ENCODE measurements at places on chromosomes 11 and 22.

GRCh38 chr11:125943661-125944349 is 2.0 kb upstream of the VSIG10L2 start:
- DNase-seq: no peak

DNA sequence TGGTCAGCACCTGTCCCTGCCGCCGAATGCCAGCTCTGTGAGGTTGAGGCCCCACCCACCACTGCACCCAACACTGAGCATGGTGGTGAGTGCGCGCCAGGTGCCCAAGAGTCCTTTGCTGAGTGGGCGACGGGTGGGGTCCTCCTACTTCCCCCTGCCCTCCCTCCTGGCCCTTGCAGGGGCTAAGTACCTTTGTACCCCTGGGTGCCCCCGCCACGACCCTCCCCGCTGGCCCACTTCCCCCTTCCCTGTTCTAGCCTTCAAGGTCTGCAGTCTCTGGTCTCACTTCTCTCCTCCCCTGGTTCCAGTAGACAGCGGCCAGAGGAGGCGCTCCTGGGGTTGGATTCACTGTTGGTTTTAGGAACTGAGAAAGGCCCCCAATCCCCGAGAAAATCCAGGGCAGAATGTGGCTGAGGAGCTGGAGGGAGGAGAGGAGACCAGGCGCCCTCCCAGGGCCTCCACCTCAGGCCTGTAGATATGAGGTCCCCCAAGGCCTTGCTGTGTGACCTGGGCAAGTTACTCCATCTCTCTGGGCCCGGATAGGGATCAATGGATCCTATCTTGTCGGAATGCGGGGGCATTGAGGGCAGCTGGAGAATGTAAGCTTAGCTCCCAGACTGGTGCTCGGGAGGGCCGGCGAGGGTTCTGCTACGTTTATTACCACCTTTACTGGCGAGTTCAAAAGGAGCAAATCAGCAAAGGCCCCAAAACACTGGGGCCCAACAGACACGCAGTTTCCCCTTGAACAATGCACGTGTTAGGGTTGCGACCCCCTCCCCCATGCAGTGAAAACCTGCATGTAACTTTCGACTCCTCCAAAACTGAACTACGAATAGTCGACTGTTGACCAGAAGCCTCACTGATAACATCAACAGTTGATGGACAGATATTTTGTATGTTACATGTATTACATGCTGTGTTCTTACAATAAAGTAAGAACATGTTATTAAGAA is 31.9 kb upstream of the SMIM38 start:
- DNase-seq: no peak

DNA sequence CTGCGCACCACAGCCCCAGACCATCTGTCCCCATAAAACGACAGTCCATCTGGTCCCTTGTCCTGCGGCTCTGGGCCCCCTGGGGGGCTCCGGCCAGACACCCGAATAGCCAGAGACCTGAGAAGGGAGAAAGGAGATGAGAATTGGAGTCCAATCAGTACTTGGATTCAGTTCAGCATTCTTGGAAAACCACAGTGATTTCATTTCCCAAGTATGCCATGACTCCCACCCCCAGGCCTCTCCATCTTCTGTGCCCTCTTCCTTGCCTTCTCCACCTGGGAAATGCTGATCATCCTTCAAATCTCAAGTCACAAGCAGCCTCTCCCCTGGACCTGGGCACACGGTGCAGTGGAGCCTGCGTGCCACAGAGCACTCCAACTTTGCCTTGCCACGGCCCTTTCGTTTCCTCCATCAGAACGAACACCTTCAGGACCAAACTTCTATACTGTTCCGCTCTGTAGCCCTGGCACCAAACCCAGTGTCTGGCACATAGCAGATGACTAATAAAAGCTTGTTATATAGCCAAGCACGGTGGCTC is 10.9 kb upstream of the MFNG start:
- DNase-seq: no peak

- no peak for DNase-seq
Measured at GRCh38 chr11:111172321-111172862, 73.1 kb upstream of the POU2AF2 start.

- DNase-seq: peak; percentile 46
Measured at GRCh38 chr11:100612766-100613165, 74.3 kb upstream of the ARHGAP42 start.

- DNase-seq: no peak
Measured at GRCh38 chr11:47586098-47586855, at the start of gene FAM180B. TSS of gene FAM180B (plus strand) at chr11:47586678. CDS start at chr11:47586769, 91 bp downstream.

DNA sequence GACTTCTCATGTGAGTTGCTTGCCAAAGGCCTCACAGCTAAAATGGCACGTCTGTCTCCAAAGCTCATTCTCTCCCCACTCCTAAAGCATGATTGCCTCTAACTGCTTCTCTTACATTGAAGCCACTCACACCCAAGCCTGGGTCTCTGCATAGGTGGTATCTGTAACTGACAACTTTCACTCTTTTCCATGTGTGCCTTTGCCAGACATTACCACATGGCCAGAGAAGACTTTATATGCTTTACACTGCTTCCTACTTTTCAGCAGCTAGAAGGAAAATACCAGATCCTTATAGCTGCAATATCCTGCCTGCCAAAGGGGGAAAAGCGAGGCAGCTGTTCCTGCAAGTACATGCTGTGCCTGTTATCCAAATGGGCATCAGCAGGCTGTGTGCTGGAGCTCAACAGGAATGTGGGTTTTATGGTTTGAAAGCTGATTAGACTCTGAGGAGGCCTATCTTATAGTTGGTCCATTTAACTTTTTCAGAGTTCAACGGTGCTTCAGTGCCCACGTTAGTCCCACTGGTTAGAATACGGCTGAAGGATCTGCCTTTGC is 547.1 kb downstream of the RAB38 start:
- no peak for DNase-seq

DNA sequence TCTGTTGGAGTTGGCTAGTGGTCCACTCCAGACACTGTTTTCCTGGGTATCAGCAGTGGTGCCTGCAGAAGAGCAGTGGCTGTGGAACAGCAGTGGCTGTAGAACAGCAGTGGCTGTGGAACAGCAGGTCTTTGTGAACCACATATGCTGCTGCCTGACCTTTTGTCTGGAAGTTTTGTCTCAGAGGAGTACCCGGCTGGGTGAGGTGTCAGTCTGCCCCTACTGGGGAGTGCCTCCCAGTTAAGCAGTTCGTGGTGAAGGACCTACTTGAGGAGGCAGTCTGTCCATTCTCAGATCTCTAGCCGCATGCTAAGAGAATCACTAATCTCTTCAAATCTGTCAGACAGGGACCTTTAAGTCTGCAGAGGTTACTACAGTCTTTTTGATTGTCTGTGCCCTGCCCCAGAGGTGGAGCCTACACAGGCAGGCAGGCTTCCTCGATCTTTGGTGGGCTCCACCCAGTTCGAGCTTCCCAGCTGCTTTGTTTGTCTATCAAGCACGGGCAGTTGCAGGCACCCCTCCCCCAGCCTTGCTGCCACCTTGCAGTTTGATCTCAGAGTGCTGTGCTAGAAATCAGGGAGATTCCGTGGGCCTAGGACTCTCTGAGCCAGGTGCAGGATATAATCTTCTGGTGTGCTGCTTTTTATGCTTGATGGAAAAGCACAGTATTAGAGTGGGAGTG is 89.1 kb upstream of the TRIM48 start:
- DNase-seq: no peak

- DNase-seq: no peak
Measured at GRCh38 chr22:44575381-44576268, 77.6 kb upstream of the RTL6 start.

DNA sequence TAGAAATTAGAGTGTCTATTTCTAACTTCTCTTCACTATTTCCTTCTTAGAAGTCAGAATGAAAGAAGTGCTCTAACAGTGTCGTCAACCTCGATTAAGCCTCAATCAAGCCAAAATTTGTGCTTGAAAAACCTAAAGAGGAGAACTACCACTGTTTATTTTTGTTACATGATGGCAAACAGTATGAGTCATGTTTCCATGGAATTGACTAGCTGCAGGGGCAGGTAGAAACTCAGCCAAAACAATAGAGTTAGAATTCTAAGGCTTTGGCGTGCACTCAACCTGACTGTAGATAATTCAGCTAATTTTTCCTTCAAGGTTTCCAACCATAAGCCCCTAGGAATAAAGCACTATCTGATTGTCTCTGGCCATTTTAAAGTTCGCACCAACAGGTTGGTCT is 415.9 kb downstream of the ETS1 start:
- no peak for DNase-seq

DNA sequence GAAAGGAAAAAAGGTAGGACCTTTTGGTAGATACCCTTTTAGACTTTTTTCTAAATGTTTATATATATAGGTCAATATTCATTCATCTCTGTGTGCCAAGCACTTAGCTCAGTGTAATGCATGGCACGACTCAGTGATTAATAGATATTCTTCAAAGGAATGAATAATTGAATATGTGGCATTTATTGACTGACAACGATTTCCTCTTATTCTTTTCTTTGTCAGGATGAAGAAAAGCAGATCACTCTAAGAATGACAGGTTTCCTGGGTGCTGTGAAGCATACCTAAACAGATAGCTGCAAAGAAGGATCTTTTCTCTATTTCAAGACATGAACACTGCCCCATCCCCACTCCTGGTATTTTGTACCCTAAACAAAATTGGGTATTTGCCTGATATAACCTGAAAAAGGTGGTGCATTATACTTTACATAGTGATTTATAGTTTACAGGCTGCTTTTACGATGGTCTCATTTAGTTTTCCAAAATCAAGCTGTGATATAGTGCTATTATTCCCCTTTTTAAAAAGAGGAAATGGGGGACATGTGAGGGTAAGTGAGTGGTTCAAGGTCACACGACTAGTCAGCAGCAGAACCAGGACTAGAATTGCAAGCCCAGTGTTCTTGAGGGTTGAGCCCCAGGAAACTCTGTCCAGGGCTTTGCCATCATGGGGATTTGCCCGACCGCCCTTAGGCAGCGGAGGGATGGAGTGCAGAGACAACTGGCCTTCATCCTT is 32.9 kb upstream of the CLMP start:
- DNase-seq: no peak

- no peak for DNase-seq
Measured at GRCh38 chr22:44403166-44403565, 90.4 kb upstream of the SHISAL1 start.

- no peak for DNase-seq
Measured at GRCh38 chr11:125583496-125583895, 9.2 kb upstream of the STT3A start.

- peak; percentile 40 for DNase-seq
Measured at GRCh38 chr11:60349990-60350389, 22.9 kb downstream of the MS4A6E start.

DNA sequence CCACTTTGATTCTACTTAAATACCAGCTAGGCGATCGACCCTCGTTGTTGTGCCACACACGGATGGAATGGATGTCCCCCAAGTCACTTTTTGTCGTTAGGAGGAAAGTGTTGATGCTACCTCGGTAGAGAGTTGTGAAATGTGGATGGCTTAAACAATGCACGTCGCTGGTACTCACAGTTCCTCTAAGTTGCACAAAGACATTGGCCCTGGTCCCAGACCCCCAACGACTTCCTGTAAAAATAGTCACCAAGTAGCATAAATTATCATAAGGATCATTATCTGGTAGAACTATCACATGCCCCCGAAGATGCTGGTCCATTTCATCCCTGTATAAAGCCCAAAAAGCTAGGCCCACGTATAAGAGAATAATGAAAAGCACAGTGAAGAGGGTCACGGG is 3.8 kb downstream of the PKDREJ start:
- no peak for DNase-seq

DNA sequence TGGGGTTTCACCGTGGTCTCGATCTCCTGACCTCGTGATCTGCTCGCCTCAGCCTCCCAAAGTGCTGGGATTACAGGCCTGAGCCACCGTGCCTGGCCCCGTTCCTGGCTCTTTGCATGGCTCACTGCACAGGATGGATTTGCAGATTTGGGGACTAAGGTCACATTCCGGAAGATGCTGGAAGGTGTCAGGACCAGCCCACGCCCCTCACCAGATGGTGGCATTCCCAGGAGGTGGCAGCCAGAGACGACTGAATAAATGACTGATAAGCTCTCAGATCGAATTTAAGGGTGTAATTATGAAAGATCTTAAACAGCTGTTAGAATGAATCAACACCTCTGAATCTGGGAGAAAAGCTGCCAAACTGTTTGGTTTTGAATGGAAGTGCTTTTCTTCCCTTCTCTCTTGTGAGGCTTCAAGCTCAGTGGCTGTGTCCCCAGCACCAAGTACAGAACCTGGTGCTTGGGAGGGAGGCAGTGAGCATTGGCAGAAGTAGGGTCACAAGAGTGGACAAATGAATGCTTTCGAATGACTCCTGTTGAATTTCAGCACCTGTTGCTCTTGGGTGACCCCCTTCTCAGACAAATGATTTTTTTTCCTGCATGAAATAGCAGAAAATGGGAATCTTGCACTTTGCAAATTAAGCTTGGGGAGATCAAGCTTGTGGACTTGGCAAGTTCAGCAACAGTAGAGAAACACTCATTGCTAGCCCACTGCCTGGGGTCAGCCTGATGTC is 69.6 kb downstream of the KIAA1671 start:
- DNase-seq: no peak

GRCh38 chr11:119774172-119774763 is 45.3 kb upstream of the NECTIN1 start:
- peak; percentile 20 for DNase-seq

GRCh38 chr22:20267441-20268278 is 458 bp downstream of the RTN4R start:
- DNase-seq: no peak

DNA sequence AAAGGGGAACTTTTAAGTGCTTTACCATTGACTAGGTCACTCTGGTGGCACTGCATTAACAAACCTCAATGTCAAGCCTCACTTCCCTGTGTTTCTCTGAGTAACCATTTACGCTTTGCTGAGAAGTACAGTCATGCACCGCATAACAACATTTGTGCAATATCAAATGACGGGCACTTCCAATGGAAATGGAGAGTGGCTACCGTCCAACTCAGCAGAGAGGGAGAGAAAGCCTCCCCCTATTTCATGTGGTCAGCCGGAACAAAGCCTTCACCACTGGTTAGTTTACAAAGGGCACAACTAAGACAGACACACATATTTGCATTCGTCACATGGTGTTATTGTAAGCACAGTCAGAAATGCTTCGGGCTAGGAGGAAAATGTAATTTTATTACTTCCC is 117.3 kb downstream of the RASSF10 start:
- no peak for DNase-seq

DNA sequence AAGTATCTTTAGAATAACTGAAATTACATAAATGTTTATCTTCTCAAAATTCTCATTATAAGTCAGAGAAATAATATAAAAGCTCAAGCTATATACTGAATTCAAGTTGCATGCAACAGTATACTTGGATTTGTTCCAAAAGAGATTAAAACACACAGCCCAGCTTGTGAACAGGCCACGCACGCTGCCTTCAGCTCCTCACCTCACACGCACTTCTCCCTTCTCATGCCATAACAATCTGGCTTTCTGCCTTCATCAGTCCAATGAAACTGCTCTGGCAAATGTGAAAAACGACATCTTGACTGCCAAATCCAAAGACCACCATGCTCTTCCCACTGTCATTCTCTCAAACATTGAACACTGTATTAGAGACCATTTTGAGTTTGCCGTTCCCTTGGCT is 22.1 kb downstream of the ATP6V1E1 start:
- no peak for DNase-seq

Data from KBM-7 (cell line).